CD8-positive, alpha-beta T cell (primary cell): ENCODE measurements at places on chromosomes 6 and 20. TPM values are rescaled to one million over a fixed set of nuclear protein-coding genes. Genes with fewer than 3 reads are reported as not detected.

The GATA5 gene
- not detected for total RNA-seq

The PSMB9 gene
- total RNA-seq, result 32.9 TPM

The GPSM3 gene
- total RNA-seq, result 154 TPM

The EDN1 gene
- 1.0 TPM for total RNA-seq

The C20orf202 gene
- not detected for total RNA-seq

The SYS1 gene
- total RNA-seq, result 116 TPM

The ZNF831 gene
- 16.3 TPM for total RNA-seq

The SLC22A2 gene
- not detected for total RNA-seq

The PCK1 gene
- not detected for total RNA-seq

The APOBEC2 gene
- total RNA-seq, result not detected

The ZNF334 gene
- 0.14 TPM for total RNA-seq

The GTF3C6 gene
- 25.0 TPM for total RNA-seq

The PRICKLE4 gene
- not detected for total RNA-seq

The HSPA1L gene
- 1.2 TPM for total RNA-seq

The ARMH2 gene
- total RNA-seq, result 0.44 TPM

The MAP3K5 gene
- 11.3 TPM for total RNA-seq

The BPIFB4 gene
- total RNA-seq, result not detected

The LTA gene
- 17.2 TPM for total RNA-seq

The KIAA1755 gene
- total RNA-seq, result not detected

The TPBG gene
- 0.35 TPM for total RNA-seq

The LY6G6F gene
- not detected for total RNA-seq

The DPM1 gene
- 54.7 TPM for total RNA-seq

The KIAA1586 gene
- total RNA-seq, result 14.2 TPM

The HLA-DOA gene
- 18.5 TPM for total RNA-seq

The HTR1E gene
- total RNA-seq, result not detected

The MCCD1 gene
- total RNA-seq, result not detected

The CYP21A2 gene
- 0.33 TPM for total RNA-seq

The HLA-DMB gene
- 9.9 TPM for total RNA-seq

The PRL gene
- 0.50 TPM for total RNA-seq

The CRISP1 gene
- total RNA-seq, result not detected

The SLC22A1 gene
- total RNA-seq, result 0.67 TPM

The CD40 gene
- total RNA-seq, result 3.2 TPM

The VSX1 gene
- not detected for total RNA-seq

The JPH2 gene
- total RNA-seq, result not detected

The LY6G6D gene
- total RNA-seq, result not detected

The ERMARD gene
- 21.2 TPM for total RNA-seq

The LCA5 gene
- total RNA-seq, result not detected

The ZNF341 gene
- total RNA-seq, result 2.4 TPM

The HAO1 gene
- not detected for total RNA-seq

The RAD21L1 gene
- total RNA-seq, result not detected

The FERMT1 gene
- total RNA-seq, result not detected

The OR5V1 gene
- total RNA-seq, result not detected

The NKX2-4 gene
- not detected for total RNA-seq

The RNF39 gene
- total RNA-seq, result not detected
